Stimulated activated CD8-positive, alpha-beta memory T cell treated with anti-CD3 and anti-CD28 coated beads, Interleukin-2, amount 100 ng/mL, for 1 hour (primary cell): ENCODE measurements at places on chromosomes 13 and 19.

- no peak for DNase-seq
Measured at GRCh38 chr19:45075301-45076028, 813 bp downstream of the ZNF296 start.

DNA sequence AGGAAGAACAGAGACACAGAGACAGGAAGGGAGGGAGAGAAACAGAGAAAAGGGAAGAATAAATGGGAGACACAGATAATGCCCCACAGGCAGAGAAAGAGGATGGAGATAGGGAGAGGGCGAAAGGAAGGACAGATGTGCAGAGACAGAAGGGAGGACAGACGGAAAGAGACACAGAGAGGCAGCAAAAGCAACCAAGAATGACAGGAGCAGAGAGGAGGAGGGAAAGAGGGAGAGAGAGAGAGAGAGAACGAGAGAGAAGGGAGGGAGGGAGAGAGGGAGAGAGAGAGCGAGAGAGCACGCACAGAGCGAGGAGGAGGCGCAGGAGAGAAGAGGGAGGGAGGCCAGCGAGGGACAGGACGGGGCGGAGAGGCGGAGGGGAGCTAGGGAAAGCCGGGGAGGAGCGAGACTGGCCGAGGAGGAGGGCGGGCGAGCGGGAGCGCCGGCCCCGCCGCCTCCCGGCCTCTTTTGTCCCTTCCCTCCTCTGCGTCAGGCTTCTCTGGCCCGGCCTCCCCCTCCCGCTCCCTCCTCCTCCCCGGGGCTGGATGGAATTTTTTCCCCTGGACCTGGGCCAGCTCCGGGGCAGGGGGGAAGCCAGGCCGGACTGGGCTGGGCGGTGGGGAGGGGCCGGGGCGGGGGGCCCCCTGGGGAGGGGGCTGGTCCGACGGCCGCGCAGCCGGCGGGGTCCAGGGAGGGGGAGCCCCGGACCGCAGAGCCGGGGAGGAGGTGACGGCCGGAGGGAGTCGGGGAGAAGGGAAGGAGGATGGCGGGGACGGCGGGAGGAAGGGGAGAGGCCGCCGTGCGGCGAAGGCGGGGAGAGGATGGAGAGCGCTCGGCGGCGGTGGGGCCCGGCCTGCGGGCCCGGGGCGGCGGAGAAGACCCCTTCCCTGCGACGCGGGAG lies 4.2 kb upstream of the SPACA6 start:
- no peak for DNase-seq

DNA sequence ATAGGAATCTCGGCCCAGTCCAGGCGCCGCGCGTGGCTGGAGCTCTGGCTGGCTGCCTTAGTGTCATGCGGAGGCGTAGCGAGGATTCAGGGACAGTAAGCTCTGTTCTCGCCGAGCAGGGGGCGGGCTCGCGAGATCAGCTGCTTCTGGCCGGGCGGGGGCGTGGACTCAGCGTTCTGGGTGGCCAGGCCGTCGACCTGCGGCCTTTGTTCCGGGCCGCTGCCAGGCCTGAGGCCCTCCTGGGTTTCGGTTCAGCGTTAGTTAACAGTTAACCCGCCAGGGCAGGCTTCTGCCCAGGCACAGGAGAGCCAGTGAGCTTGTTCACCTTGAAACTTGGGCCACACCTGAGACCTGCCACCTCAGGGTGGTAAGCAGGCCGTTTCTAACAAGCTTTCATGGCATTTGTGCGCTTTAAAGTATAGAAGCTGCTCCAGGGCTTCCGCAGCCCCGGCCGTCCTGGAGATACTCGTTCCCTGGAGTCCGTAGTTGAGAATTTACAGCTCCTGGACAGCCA lies 332.2 kb upstream of the SGCG start:
- DNase-seq, result no peak

- no peak for DNase-seq
Measured at GRCh38 chr13:106496072-106496997, 39.1 kb downstream of the EFNB2 start.

DNA sequence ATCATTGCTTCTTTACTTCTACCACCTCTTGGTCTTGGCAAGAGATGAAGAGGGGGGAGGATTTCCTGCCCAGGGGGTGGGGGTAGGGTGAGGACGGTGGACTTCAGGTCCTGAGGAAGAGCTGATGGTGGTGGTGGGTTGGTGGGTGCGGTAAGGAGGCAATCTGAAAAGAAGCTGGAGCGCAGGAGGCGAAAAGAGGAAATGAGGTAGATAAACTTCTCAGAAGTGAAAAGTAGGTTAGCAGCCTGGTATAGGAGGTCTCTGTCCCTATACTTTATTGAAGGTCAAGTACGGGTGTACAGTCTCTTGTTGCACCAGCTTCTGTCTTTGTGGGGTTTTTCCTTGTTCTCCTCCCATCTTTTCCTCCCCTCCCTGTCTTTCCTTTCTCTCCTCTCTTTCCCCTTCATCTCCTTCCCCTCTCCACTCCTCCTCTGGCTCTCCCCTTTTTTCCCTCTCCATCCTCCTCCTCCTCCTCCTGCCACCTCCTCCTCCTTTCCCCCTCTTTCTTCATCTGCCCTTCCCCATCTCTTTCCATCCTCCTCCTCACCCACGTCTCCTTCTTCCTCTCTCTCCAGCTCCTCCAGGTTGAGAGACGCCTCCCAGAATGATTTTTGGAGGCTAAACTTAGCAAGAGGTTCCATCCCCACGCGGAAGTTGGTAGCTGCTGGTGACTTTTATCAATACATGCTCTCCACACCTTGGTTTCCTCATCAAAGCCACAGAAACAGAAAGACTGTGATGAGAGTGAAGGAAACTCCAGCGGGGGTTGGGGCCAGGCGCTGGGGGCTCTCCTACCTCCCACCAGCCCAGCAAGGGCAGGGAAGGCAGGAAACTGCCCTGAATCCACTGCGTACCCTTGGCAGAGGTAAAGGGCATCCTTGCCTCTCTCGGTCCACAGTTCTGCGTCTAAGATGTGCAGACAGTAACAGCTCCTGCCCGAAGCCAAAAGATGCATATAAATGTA lies 15.3 kb downstream of the TNFSF14 start:
- no peak for DNase-seq

GRCh38 chr13:51322826-51323225 lies 16.7 kb upstream of the SERPINE3 start:
- no peak for DNase-seq

DNA sequence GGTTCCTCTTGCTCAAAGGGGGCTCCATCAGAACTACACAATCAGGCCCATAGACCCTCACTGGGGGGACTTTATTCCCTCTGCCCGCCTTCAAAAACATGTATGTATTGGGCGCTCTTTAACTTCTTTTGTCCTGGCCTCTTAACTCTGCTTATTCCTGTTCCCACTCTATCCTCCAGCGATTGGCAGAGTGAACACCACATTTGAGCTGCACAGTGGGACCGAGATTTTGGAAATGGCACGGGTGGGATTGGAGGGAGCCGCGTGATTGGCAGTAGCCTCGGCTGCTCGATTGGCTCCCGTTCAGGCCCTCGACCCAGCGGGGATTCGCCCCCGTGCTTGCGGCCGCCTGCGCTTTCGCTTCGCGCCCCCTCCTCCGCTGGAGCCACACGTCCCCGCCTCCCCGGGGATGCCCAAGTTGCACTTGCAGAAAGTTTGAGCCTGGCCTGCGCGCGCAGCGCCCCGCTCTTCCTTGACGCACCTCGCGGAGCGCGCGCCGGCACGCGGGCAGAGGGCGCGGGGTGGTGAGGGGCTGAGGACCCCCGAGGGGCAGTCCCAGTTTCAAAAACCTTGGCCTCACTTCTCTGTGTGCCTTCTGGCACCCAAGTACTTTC lies at the start of gene ZIC5:
ZIC5 (minus strand) TSS at position 192 of the 614 bp plus-strand sequence; CDS start at position 28, 164 bp downstream.
- no peak for DNase-seq

DNA sequence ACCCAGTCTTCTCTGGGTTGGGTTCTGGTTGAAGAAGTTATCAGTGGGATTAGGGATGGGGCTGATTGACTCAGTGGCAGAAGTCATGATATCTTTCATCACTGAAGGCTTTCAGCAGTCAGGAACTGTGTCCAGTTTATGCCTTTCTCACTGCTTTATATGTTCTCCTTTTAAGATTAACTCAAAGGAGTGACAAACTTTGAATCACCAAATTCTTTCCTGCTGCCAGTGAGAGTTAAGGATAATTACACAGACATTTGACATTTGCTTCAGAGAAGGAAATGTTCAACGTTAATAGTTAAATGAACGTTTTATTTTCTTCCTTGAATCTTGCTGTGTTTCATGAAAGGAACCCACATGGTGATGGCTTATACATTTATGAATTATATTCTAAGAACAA lies 41.0 kb upstream of the CNMD start:
- no peak for DNase-seq

DNA sequence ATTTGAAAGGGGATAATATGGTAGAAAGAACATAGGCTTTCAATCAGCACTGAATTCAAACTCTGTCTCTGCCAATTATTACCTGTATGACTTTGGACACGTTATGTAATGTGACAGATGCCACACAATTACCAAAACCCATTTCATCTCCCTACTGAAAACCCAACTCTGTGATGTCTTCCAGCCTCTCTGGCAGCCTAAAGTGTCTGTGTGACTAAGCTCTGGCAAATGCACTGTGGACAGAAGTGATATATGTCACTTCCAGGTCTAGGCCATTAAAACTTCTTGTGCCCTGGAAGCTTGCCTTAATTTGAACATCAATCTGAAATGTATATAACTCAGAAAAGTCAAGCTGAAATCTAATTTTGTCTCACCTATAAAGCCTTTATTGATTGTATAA lies 552.0 kb downstream of the RFC3 start:
- DNase-seq, result no peak

DNA sequence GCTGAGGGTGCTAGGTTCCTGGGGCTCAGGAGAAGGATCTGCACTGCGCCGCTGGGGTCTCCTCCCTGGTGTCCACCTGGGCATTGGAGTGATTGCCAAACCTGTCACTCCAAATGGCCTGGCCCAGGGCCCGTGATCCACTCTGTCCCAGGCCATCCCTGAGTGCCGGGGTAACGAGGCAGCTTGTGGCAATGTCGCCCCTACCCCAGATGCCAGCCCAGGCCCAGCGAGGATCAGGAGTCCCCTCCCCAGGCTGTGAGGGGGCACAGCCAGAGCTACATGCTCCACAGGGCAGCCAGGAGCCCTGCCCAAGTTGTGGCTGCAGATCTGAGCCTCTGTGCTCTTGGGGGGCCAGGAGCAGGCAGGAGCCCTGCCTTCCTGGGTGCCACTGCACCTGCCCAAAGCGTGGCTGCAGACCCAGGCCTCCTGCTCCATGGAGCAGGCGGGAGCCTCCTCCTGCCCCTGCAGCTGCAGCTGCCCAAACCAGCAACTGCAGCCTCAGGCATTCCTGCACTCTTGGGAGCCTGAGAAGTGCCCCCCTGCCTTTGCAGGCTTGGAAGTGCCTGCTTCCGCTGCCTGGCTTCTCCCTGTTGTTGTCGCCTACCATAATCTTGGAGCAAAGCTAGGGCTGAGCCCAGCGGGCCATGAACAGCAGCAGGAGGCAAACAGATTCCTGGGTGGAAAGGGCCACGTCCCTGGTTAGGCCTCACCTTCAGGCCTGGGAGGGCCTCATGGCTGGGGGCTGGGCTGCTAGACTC lies 4.6 kb downstream of the IGFL4 start:
- no peak for DNase-seq

GRCh38 chr19:6073858-6074708 lies 36.2 kb downstream of the RFX2 start:
- no peak for DNase-seq

DNA sequence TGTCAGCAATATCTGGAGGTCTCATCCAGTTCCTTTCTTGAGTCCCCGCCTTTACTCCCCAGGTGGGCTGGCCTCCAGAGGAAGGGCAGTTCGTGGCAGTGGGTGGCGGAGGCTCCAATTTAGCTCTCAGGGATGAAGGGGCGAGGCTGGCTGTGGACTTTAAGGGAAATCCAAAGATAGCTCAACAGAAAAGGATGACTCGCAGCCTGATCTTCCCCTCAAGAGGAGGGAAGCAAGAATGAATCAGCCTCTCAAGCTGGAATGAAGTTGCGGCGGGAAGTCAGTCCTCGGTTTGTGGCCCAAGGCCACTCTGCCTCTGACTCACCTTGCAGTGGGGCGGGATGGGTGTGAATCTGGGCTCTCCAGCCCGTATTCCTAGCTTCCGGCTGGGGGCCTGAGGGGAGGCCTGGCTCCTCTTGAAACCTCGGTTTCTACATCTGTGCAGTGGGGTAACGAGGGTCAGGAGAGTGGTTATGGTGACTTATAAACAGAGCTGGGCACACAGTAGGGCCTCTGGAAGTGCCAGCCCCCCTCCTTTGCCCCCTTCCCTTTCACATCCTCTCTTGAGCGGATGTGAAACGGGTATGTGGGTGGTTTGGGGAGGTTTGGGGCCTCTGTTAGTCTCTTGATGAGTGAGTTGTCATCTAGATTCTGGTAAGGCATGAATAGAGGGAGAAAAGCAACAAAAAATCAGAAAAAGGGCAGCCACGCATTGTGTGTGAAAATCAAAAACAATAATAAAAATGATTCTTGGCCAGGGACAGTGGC lies 10.5 kb upstream of the SMG9 start:
- peak; percentile 49 for DNase-seq

DNA sequence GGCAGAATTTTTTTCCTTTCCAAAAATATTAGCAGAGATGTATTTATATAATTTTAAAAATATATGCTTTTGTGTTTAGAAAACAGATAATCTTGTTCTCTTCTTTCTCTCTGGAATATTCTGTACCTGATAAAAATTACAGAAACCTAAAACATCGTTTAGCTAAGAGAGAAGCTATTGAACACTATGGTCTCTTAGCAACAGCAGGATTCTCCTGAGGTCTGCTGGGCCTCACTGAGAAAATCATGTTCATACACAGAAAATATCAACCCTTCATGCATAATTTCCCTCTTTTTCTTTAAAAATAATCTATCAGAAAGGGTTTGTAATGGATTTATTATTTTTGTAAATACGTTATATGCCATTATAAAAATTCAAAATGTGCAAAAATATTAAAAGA lies 242.2 kb downstream of the DCLK1 start:
- no peak for DNase-seq

GRCh38 chr13:109779074-109779473 lies 7.3 kb downstream of the IRS2 start:
- no peak for DNase-seq

GRCh38 chr19:7706188-7706954 lies 4.4 kb upstream of the FCER2 start:
- no peak for DNase-seq

- no peak for DNase-seq
Measured at GRCh38 chr13:97301382-97302095, 79.4 kb downstream of the MBNL2 start.

GRCh38 chr19:47107953-47108746 lies 5.4 kb downstream of the ZC3H4 start:
- DNase-seq, result no peak

DNA sequence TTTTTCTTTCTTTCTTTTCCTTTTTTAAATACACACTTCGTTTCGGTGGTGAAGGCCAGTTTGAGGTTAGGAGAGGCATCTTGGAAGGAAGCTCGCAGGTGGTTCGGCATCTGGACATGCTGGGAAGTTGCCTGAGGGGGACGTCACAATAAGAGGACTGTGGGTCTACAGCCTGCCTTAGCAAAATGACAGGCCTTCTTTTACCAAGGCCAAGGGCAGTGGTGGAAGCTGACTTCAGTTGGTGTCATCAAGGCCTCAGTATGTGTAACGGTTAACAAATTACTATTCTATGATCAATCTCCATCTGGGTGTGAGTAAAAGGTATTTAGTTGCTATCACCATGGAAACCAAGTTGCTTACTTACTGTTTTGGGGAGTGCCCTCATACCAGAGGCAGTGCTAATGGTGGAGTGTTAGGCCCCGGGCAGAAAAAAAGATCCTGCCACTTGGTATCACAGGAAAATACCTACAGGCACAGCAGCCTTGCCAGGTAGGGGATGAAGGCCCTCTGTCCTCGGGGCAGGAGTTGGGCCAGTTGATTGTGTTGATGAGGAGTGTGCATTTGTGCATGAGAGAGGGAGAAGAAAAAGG lies 10.3 kb downstream of the ACTN4 start:
- no peak for DNase-seq

GRCh38 chr19:1183543-1184172 lies 9.6 kb upstream of the SBNO2 start:
- no peak for DNase-seq
